ENCODE measurements at places on chromosomes 7 and 10.

DNA sequence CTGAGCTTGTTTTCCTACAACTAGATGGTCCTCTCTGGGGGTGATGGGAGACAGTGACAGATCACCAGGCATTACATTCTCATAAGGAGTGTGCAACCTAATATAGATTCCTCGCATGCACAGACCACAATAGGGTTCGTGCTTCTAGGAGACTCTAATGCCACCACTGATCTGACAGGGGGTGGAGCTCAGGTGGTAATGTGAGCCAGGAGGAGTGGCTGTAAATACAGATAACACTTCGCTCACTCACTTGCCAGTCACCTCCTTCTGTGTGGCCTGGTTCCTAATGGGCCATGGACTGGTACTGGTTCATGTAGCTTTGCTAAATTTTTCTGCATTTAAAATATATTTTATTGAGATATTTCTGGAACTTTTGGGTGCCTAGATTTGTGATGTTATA is 202.3 kb upstream of the ZNF32 start:
- no peak for DNase-seq

- DNase-seq = no peak
Measured at GRCh38 chr7:115491744-115492380, 538.7 kb downstream of the TFEC start.

- no peak for DNase-seq
Measured at GRCh38 chr7:99554939-99555338, 3.0 kb upstream of the FAM200A start.

DNA sequence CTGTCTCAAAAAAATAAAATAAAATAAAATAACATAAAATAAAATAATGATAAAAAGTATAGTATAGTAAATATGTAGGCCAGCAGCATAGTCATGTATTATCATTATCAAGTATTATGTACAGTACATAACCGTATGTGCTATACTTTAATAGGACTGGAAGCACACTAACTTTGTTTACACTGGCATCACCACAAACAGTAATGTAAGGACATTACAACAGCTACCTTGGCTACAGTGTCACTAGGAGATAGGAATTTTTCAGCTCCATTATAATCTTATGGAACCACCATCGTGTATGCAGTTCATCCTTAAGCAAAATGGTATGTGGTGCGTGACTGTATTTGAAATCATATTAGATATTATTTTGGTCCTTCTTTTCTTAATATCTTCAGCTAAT is 1163.5 kb upstream of the LRRTM3 start:
- no peak for DNase-seq

GRCh38 chr10:593901-594457 is 95.5 kb downstream of the DIP2C start:
- DNase-seq = no peak

- no peak for DNase-seq
Measured at GRCh38 chr10:103911021-103911459, 6.9 kb downstream of the STN1 start.

DNA sequence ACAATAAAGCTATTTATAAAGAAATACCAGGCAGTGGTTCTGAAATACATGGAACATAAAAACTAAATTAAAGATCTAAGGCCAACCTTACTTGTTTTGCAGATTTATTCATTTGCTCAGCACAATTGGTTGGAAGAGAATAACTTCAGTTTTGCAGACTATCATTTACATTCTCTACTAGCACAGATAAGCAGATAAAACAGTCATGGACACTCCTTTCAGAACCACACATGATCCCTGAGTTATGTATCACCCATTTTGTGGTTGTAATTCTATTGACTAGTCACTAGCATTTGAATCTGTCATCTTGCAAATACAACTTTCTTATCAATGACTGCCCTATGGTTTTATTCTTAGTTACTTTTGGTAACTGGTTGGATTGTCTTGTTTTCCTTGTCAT is 45.1 kb downstream of the PRKAR2B start:
- DNase-seq = no peak

DNA sequence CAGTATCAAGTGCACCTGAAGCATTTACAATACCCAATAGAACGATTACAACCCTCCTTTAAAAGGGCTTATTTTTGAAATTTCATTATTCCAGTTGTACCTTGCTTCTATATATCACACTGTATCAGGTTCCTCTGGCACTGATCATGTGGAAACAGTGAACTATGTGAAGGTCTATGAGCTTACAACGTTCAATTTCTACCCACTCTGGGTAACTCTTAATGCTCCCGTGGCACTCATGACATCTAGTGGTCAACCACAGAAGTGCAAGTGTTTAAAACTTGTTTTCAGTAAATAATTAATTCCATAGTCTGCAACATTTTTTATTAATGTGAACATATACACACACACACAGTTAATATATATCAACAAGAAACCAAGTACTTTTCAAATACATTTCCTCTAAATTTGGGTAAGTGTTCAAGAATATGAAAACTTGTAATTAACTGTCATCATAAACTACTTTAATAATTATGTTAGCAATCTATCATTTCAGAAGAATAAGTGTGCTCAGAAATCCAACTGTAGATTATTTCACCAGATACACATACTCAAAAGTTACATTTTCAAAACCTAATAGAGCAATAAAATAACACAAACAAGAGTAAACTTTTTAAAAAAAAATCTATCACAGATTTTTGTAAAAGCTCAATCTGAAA is 61.0 kb downstream of the MPP7 start:
- no peak for DNase-seq

DNA sequence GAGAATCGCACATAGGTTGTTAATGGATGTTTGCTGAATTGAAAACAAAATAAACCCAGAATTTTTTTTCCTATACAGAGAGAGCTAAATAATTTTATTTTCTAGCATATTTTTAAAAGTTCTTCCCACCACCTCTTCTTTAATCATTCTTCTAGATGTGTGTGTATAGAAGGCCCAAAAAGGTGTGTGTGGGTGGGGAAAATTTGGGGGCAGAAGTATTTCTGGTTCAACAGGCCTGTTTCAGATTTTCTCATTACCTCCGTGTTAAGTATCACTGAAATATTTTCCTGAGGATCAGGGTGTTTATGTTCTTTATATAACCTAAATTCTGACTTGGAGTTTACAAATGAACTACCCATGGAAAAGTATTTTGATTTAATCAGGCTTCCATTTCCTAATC is 144.2 kb upstream of the ZNF804B start:
- no peak for DNase-seq

DNA sequence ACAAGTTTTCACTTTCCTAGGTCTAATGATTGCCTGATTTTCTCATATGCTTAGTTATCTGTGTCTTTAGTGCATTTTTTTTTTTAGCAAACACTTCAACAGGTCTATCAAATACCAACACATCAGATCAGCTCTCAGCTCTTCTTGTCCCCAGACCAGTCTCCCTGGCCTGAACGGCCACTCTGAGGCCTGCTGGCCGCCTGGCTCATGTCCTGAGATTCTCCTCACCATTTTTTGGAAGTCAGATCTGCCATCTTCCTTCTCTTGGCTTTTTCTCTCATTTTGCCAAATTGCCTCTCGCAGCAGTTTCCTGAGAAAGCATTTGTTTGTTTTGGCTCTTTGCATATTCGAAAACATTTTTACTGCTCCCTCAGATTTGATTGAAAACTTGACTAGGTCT is 29.3 kb downstream of the PPP2R2D start:
- DNase-seq = no peak

GRCh38 chr10:96252730-96253129 is 18.6 kb downstream of the BLNK start:
- no peak for DNase-seq

GRCh38 chr10:19931894-19932590 is 115.8 kb downstream of the PLXDC2 start:
- no peak for DNase-seq

DNA sequence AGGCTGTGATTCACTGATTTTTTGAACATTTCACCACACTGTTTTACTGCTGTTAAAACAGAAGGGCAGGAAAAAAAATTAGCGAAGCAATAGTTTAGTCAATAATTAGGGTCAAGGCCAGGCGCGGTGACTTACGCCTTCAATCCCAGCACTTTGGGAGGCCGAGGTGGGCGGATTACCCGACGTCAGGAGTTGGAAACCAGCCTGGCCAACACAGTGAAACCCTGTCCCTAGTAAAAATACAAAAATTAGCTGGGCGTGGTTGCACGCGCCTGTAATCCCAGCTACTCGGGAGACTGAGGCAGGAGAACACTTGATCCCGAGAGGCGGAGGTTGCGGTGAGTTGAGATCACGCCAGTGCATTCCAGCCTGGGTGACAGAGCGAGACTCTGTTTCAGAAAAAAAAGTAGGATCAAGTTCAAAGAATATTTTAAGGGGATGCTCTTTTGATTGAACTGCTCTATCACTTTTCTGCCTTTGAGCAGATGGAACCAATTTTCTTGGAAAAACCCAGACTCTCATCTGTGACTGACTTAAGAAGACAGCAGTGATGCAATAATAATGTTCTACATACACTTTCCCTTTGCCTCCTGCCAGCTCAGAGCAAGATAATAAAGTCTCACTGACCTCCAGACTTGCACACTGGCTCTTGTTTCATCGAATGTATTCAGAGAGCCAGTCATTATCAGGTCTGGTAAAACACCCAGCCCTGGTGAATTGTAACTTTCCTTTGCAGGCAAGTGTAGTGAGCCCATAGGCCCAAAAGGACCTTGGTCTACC is 1.6 kb upstream of the PPA1 start:
- DNase-seq = no peak

- no peak for DNase-seq
Measured at GRCh38 chr10:101249171-101249581, 19.9 kb upstream of the LBX1 start.

DNA sequence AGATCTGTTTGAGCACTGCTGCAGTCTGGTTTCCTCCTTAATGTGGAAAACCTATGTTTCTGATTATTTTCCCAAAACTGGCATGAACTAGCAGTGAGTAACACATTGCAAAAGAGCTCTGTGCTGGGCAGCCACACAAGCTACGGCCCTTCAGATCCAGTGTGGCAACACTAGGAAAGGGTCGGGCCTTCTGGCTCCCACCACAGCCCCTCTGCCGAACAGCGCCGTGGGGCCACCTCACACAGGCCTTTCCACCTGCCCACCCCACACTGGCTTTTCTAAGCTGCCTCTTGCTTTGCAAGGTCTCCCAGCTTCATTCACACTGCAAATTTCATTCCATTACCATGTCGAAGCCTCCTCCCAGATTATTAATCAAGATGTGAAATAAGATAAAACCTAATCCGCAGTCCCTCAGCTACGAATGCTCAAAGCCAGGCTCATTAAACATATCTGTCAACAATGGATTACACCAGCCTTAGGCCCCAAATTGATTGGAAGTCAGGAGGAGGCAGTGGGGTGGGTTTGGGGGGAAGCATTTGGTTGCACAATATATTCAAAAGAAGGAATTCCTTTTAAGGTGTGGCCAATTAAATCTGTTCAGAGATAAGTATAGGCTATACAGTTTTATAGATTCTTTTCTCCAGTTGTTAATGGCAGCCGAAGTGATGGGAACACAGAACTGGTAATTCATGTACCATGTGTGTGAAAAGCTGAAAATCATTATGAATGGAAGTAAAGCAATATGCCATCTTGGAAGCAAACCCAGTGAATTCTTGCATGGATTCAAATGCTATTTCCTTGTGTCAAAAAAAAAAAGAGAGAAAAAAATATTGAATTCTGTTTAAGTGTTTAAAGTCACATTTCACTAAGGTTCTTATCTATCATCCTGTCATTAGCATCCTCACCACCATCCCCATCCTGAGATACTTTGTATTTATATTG is 223.7 kb downstream of the MTERF1 start:
- DNase-seq = no peak
